ENCODE measurements at places on chromosomes 12 and 14.

GRCh38 chr14:92225731-92226130 is 97.2 kb upstream of the SLC24A4 start:
- no peak for DNase-seq

- no peak for DNase-seq
Measured at GRCh38 chr12:23474438-23474976, 475.0 kb downstream of the SOX5 start.

DNA sequence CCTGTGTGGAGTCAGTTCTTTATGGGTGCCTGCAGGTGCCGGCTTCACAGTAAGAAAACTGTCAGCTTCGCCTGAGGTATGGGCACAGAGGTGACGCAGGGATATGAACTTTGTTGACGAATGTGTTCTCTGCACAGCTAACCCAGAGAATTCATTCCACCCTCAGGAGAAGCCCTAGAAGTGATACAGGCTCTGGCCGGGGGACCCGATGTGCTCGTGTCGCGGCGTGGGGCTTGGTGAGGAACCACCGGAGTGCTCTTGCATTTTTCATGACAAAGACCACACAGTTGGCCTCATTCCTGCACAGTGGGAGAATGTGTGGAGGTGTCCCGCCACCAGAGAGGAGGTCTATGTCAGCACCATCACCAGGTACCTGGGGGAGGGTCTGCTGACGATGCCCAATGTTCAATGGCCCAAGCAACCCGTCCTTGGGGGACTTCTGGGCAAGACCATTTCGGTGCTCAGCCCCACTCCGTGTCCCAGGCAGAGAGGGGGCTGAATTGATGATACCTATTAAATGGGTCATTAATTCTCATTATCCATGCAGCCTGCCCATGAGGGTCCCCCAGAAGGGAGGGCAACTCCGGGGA is 147.5 kb upstream of the RTL1 start:
- DNase-seq, result no peak

DNA sequence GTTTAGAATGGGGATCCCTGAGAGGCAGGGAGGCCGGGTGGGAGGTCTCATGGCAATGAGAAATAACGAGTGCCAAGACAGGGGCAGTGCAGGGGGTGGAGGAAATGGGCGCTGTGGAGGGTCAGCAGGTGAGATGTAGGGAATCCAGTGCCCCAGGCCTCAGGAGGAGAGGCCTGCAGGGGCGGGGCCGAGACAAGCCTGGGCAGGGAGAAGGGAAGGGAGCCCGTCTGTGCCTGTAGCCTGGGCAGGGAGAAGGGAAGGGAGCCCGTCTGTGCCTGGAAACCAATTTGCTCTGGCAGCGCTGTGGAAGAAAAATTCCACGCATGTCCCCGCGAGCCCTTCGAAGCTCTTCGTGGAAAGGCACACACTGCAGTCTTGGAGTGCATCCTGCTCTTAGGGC is 10.6 kb upstream of the NCOR2 start:
- no peak for DNase-seq

- no peak for DNase-seq
Measured at GRCh38 chr12:31877884-31878283, 81.3 kb upstream of the RESF1 start.

DNA sequence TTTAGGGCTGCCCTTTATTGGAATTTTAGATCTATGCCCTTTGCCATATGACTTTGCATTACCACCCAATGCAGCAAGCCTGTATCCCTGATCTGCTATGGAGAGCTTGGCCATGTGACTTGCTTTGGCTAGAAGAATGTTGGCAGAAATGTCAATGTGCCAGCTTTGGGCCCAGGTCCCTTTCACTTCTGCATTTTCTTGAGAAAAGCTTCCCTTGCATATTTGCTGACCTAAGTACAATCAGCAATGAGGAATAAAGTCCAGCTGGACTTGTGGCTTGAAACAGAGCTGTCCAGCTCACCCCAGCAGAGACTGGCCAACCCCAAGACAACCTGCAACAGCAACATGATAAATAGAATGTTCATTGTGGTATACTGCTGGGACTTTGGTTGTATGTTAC is 135.9 kb downstream of the PAH start:
- DNase-seq, result no peak

GRCh38 chr12:15861404-15861803 is 20.8 kb upstream of the STRAP start:
- no peak for DNase-seq

- DNase-seq, result no peak
Measured at GRCh38 chr12:44295958-44296623, 460.2 kb downstream of the TMEM117 start.

DNA sequence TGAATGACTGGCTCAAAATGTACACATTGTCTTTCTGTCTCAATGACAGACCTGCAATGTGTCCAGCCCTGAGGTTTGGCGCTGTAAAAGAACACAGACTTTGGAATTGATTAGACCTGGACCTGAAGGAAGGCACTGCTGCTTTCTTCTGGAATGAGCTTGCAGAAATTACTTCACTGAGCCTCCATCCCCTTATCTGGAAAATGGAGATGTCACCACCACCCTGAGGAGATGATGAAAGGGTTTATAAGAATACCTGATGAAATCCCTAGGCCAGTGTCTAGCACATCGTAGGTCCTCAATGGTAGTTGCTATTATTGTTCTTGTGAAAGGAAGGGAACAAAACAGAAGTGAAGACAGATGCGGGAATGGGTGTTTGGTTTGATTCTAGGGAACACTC is 9.7 kb upstream of the WSB2 start:
- no peak for DNase-seq

DNA sequence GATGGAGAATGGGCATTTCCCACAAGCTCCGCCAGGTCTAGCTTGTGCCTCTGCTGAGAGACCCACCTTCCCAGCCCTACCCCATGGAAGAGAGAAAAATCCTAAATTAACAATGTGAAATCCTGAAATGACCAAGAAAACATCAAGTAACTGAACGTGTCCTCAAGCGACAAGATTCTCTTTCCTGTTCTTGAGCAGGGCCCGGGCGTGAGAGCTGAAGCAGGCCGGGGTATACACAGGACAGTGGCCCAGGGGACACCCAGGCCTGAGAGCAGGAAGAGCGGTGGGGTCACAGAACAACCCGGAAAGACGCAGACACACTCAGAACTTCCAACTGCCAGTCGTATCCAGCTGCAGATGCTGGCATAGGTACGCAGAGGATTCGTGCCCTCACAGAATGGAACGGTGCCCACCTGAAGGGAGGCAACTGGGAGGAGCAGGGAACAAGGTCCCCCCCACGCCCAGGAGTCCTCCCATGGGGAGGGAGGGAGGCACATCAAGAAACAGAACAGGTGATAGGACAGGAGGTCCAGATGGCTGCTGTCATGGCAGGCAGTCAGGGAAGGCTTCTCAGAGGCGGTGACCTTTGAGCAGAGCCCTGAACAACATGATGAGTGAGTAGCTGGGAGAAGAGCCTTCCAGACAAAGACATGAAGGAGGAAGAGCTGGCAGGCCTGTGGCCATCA is 9.1 kb downstream of the RIMBP2 start:
- no peak for DNase-seq

DNA sequence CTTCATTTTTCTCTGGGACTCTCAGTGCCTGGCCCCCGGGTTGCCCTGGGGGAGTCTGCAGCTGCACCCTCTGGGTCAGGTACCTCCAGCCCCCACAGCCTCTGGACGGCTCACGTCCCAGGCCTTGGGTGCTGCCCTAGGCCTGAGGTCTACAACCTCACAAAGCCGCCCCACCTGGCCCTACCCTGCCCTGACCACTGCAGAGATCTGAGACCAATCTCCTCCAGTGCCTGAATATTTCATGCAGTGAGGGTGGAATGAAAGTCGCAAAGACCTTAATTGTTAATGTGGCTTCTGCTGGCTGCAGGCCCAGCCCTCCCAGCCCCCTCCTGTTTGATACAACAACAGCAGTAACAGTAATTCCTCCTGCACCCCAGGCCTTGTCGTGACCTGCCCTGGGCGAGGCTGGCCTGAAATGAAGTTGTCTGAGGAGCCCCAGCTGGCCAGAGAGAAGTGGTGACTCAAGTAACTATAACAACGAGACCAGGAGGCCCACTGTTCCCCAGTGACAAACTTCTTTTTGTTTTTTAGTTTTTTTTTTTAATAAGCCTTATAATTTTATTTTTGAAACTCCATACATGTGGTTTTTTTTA is 8.8 kb upstream of the CCDC85C start:
- no peak for DNase-seq

GRCh38 chr12:57213058-57213715 is 3.4 kb upstream of the NXPH4 start:
- peak; percentile 89 for DNase-seq

- no peak for DNase-seq
Measured at GRCh38 chr12:107351713-107352112, 258.4 kb upstream of the CRY1 start.

DNA sequence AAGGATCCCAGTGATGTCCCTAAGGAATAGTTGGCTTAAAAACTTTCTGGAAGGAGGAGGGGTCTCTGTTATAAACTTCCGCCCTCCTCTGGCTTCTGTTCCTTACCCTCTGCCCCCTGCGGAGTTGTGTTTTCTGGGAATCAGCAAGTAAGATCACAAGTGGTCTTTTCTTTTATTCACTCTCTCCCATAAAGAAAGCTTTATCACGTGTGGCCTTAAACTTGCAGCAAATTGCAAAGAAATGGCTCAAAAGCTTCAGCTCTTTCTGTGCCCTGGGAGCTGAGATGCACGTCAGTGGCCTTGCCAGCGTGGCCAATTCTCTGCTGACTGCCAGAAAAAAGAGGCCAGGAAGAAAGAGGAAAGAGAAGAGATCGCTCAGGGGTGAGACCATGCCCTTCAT is at the start of gene SLCO1C1:
Gene SLCO1C1, plus strand, starts transcription at position 101 of the 400 bp plus-strand sequence. CDS start 4,245 bp downstream, outside the sequence.
- DNase-seq, result no peak

- DNase-seq, result no peak
Measured at GRCh38 chr12:25992026-25992782, 33.7 kb downstream of the RASSF8 start.

- DNase-seq, result no peak
Measured at GRCh38 chr12:46717868-46718267, 107.9 kb downstream of the SLC38A4 start.

GRCh38 chr12:101042211-101042610 is 167.8 kb downstream of the SLC5A8 start:
- no peak for DNase-seq

GRCh38 chr12:87846045-87846444 is 183.2 kb downstream of the C12orf50 start:
- no peak for DNase-seq

DNA sequence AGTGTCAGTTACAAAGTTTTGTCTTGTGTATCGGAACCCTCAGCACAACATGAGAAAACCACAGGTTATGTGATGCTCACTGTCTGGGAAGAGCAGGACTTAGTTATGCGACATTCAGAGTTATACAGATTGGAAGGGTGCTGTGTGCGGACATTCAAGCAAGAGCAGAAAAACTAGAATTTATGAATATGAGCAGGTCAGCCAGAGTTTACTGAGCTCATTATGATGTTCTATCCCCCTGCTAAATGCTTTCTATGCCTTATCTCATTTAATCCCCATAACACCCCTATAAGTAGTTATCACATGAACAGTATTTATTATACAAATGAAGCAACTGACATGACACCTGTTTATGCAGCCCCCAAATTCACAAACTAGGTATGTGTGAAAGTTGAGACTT is 1083.2 kb downstream of the FLRT2 start:
- DNase-seq, result no peak
